ENCODE measurements at places on chromosomes 3 and 15. TPM values are rescaled to one million over a fixed set of nuclear protein-coding genes. Genes with fewer than 3 reads are reported as not detected.

Gene CCDC80
- total RNA-seq: 10.4 TPM

Gene CHST13
- total RNA-seq: 0.23 TPM

Gene SLC28A2
- total RNA-seq: not detected

Gene CIB1
- total RNA-seq: 6.0 TPM

Gene VIPR1
- 0.46 TPM for total RNA-seq

Measured in diencephalon (tissue), 1 donor.